Mammary epithelial cell (primary cell): ENCODE measurements at places on chromosomes 13 and 19. TPM values are rescaled to one million over a fixed set of nuclear protein-coding genes. Genes with fewer than 3 reads are reported as not detected.
A peak's percentile ranks its signal among the peaks of the same experiment; 100 is the strongest.

The LHB gene
- 1.7 TPM for total RNA-seq

The KASH5 gene
- not detected for total RNA-seq

The CYP4F22 gene
- not detected for total RNA-seq

The KIRREL2 gene
- total RNA-seq, result not detected

The B3GNT8 gene
- total RNA-seq, result 3.4 and 5.8 TPM in 2 replicates

The WIZ gene
- 37.3 and 39.6 TPM in 2 replicates for total RNA-seq

The ZNF888 gene
- 6.0 and 6.1 TPM in 2 replicates for total RNA-seq

The DAND5 gene
- total RNA-seq, result under 0.01 TPM

The GGN gene
- total RNA-seq, result 0.19 and 0.68 TPM in 2 replicates

The ZNF221 gene
- 3.1 and 4.1 TPM in 2 replicates for total RNA-seq

DNA sequence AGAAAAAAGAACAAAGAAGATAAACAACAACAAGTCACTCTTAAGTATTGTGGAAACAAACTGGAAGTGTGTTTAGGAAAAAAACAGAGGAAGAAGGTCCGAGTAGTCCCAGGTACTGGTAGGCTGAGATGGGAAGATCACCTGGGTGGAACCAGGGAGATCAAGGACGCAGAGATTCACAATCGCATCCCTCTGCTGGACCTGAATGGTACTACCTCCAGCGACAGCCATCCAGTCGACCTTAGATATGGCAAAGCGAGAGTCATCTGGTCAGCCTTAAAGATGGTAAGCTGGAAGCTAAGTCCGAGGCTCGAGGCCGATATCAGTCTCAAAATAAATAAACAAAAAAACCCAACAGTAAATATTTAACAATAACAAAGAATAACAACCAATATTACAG lies 44.9 kb upstream of the ZNF91 start:
- no peak for DNase-seq

GRCh38 chr19:47021536-47022139 lies 2.0 kb downstream of the NPAS1 start:
- DNase-seq, result no peak

DNA sequence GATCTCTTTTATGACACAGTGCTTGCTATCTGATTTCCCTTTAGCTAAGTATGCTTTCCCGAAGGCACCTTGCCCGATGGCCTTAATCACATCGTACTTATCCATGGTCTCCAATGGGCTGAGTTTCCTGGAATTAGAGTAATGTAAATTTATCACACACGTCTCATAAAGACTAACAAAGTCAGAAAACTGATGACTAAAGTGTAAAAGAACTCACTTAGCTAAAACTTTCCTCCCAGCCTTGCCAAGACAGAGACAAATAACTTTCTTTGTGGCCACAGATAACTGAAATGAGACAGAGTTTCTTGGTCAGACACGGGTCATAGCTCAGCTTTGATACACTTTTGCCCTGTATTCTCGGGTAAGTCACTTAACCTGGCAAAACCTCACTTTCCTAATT lies 1.5 kb downstream of the NEK5 start:
- no peak for DNase-seq

DNA sequence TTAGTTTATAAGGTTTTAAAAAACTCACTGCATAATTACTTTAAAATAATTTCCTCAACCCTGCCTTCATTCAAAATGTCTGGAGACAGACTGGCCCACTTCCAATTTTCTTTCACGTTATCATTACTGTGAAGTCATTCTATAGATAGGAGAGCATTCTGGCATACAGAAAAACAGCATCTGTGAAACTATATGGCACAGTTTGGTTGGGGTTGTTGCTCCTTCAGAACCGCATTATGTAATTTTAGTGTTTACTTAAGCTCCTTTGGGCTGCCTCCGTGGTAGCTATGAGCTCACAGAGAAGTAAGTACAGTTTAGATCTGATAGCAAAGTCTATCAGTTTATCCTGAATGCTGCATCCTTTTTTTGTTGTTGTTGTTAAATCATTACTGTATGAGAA lies 104.3 kb downstream of the KCNRG start:
- no peak for DNase-seq

DNA sequence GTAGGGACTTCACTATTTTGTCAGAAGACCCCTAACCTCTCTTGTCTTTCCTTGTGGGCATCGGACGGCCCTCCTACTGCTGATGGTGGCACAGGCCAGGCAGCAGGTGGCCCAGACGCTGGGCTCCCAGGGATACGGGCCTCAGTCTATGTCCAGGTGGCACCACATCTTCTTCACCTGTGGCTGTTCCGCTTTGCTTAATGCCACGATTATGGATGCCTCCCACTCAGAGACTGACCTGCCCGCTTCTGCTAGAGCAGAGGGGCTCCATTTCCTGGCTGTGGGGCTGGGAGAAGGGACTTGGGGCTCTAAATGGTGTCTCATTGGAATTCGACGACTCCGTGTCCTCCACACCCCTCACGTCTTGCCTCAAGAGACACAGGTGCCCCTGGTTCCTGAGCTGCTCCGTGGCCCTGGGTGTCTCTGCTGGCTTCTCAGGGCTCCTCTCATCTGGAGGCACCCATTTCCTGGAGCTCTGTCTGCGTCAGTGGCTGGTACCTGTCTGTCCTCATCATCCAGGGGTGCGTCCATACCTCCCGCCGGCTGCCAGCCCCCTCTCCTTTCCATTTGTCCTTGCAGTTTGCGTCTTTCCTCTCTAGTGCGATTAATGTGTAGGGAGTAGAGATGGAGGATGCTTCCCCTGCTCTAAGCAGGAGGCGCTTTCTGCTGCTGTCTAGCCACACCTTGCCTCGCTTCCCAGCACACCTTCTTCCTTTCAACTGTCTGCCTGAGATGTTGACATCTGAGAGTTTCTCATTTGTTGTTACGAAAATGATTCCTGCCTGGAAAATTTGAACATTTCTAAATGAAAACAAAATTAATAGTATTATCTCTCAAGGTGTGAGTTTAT lies 63.4 kb downstream of the TEX29 start:
- DNase-seq, result no peak

- no peak for DNase-seq
Observed at GRCh38 chr13:104854007-104854406, 1681.5 kb downstream of the EFNB2 start.

- no peak for DNase-seq
Observed at GRCh38 chr19:7926021-7926726, at the start of gene CTXN1. Gene CTXN1, minus strand, starts transcription at chr19:7926135. Its CDS starts 597 bp downstream, at chr19:7925538.

GRCh38 chr13:91381371-91381770 lies 17.1 kb upstream of the GPC5 start:
- no peak for DNase-seq

DNA sequence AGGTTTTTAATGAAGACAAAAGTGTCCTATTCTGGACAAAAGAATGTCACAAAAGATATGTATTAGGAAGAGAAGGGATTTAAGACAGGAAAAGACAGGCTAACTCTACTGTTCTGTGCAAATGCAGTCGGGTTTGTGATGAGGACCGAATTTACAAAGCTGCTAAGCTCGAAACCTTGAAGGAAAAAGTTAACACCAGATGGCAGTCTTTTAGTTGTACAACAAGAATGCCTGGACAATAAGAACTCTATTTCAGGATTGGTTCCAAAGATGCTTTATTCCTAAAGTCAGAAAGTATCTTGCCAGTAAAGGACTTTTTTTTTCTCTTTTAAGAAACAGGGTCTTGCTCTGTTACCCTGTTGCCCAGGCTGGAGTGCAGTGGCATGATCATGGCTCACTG lies 51.1 kb downstream of the HS6ST3 start:
- peak; percentile 16 for DNase-seq

DNA sequence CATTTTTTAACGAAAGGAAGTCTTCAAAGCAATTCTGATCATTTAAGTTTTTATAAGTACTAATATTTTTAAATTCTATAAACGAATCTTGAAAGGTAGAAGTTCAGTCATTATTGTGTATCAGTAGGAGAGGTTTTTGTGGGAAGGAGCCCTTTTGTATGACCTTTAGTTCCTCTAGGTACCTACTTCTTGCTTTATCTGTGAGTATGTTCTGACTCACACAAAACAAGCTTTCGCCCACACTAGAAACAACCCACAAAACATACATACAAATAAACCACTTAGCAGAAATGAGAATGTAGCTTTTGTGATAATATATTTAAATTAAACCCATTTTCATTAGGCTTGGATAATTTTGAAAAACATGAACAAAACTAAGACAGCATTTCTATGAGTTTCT lies 27.8 kb downstream of the ERCC5 start:
- peak; percentile 67 for DNase-seq

GRCh38 chr13:102771298-102772041 lies 2.1 kb downstream of the TEX30 start:
- no peak for DNase-seq

DNA sequence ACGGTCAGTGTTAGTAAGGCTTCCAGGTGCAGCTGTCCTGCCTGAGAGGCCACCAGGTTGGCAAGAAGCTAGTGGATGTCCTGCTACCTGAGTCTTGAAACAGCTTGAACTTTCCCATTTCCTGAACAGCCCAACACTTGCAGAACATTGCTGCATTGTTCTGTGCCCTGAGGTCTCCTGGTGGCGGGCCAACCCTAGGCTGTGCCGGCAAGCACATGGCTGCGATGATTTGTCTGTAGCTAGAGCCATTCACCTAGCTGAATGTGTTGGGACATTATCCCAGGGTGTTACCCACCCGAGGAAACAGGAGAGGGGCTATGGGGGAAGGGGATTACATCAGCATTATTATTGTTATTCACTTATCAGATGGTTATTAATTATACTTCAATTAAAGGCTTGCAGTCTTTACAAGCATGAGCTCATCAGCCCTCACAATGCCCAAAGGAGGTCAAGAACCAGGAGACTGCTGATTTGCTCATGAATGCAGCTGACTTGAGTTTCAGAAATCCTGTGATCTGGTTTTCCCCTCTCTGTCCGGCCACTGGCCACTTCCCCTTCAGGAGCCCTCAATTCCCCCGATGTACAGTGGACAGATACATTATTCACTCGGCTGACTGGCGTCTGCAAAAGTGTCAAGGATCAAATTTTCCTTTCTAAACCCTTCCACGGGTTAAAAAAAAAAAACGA lies 187.6 kb upstream of the TSC22D1 start:
- DNase-seq, result peak; percentile 50

DNA sequence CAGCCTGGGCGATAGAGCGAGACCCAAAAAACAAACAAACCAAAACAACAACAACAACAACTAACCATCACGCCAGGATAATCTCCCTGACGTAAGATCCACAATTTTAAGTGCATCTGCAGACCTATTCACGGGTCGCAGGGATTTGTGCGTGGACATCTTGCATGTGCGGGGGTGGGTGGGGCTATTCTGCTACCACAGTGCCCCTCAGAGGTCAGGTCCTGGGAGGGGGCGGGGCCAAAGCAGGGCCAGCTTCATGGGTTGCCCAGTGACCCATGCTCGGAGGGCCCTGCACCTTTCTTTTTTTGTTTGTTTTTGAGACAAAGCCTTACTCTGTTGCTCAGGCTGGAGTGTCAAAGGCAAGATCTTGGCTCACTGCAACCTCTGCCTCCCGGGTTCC lies 2.6 kb upstream of the CDC42EP5 start:
- DNase-seq, result no peak

DNA sequence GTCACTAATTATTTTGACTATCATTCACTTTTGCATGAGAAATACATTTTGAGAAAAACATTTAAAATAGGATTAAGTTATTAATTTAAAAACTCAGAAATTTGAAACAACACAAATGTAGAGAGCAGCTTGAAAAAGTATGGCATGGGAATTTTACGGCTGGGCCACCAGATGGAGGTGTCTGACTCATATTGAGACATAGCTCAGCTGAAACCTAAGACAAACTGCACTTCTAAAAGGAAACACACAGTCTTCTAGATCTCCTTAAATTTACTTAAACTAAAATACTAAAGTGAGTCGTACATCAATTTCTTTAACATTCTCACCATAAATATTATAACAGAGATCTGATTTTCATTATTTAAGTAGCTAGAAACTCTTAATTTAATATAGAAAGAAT lies 41.9 kb upstream of the POSTN start:
- peak; percentile 21 for DNase-seq

- no peak for DNase-seq
Observed at GRCh38 chr19:29442910-29443309, 82.9 kb upstream of the VSTM2B start.

DNA sequence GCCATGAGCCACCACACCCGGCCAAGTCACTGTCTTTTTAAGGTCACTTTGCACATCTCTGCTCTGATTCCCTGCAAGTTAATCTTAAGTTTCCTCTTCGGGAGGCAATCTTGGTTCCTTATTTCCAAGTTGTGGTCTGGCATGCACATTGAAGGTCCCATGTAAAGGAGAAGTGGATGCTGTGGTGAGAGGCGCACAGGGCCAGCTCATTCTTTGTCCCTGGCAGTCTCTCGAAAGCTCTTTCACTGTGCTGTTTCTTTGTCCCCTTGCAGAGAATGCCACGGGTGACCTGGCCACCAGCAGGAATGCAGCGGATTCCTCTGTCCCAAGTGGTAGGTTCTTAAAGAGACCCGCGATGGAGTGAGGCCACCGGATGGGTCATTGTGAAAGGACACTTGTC lies 16.4 kb upstream of the C19orf33 start:
- no peak for DNase-seq

GRCh38 chr13:113117911-113118260 lies 4.7 kb upstream of the F10 start:
- no peak for DNase-seq

DNA sequence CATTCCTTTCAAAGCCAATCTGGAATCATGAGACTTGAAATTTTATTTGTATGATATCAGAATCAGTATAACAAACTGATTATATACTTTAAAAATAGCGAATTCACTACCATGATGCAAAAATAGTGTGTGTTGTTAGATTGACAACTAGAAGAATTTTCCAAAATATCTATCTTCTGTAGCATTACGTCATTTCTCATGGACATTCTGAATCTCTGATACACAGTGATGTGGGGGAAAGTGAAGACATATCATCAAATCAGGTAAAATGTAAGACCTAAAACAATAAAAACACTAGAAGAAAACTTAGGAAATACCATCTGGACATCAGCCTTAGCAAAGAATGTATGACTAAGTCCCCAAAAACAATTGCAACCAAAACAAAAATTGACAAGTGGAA lies 1292.0 kb upstream of the PCDH9 start:
- no peak for DNase-seq

DNA sequence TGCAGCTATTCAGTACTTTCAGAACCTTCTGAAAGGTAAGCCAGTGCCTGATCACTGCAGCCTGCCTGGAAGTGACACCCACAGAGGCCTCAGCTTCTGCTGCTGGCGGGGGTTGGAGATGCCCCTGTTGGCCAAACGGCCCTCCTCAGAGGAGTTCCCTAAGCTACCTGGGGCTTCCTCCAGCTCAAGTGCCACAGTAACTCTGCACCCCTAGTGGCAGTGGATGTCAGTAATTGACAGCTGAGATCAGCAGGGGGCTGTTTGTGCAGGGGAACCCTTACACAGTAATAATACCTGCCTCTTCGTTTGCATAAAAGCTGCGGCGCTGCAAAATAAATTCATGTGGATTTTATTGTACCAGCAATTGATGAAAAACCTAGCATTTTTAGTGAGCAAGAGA lies 28.9 kb downstream of the TDRD12 start:
- DNase-seq, result no peak

DNA sequence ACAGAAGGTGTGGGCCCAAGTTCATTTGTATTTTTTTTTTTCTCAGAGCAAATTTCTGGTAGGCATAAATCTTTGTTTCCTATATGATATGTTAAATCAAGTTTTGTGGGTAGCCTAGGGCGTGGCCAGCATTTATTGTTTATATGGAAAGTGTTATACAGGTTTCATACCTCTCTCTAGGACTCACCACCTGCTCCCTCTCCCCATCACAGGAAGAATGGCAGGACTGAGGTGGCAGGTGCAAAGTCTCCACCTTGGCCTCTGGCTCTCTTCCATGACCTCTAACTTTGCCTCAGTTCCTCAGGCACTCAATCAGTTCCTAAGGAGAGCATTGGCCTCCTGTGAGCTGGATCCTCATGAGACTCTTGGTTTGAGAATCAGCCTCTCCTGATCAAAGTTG lies 172.3 kb upstream of the TSC22D1 start:
- no peak for DNase-seq
